Islet precursor cell (in vitro differentiated cells): ENCODE measurements at places on chromosomes 1 and 21.

- no peak for DNase-seq
Measured at GRCh38 chr21:35212393-35213127, 163.5 kb upstream of the RUNX1 start.

DNA sequence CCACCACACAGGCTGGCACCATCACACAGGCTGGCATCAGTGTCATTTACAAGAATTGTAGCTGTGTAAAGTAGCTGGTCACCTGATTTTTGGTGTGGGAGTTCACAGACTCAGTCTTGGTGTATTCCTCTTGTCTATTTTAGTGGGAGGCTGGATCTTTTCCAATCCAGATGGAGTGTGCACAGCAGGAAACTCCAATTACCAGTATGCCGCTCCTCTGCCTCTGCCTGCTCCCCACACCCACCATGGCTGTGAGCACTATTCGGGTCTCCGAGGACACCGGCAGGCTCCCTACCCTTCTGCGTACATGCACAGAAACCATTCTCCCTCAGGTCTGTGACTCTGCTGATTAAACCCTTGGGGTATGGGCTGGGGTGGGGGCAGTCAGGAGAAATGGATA is 24.2 kb downstream of the TBX19 start:
- DNase-seq, result no peak

- DNase-seq, result no peak
Measured at GRCh38 chr1:1942753-1943656, 23.9 kb upstream of the TMEM52 start.

DNA sequence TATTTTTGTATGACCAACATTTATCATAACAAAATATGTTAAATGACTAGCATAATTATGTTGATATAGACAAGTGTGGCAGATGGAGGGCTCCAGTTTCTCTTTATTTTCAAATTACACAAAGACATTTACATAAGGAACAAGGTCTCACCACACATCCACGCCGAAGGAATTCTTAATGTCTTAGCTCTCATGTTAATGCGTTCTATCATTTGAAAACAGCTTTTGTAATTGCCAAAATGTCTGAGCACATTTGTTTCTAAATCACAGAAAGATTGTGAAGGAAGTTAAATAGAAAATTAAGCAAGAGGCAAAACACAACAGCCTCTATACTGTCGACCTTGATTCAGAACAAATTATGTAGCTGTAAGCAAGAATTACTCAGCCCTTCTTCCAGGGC is 223.0 kb upstream of the NR5A2 start:
- DNase-seq, result no peak

- no peak for DNase-seq
Measured at GRCh38 chr1:117794073-117794472, 135.3 kb downstream of the GDAP2 start.

- no peak for DNase-seq
Measured at GRCh38 chr1:161145832-161146231, 7.9 kb upstream of the UFC1 start.

- no peak for DNase-seq
Measured at GRCh38 chr1:186950547-186950946, 121.8 kb downstream of the PLA2G4A start.

GRCh38 chr1:199590708-199591107 is 436.8 kb upstream of the NR5A2 start:
- DNase-seq, result no peak

DNA sequence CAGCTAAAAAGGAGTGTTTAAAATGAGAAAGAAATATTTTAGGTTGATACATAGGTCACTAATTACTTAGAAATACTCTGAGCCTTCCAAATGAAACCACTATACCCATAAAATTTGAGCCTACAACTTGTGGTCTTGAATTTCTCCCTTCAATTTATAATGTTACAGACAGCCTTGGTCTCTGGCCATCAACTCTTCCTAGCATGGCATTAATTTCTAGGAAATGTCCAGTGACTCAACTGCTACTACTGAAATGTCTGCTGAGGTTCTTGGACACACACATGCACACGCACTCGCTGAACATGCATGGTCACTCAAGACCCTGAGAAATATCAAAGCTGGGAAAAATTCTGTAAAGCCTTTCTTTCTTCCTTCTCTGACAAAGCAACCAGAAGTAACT is 61.1 kb upstream of the SAMSN1 start:
- no peak for DNase-seq

- DNase-seq, result no peak
Measured at GRCh38 chr1:60063561-60063960, 10.0 kb downstream of the C1orf87 start.
